ENCODE measurements at places on chromosomes 11 and 22.

- no peak for DNase-seq
Observed at GRCh38 chr11:76808996-76809395, 25.8 kb downstream of the TSKU start.

DNA sequence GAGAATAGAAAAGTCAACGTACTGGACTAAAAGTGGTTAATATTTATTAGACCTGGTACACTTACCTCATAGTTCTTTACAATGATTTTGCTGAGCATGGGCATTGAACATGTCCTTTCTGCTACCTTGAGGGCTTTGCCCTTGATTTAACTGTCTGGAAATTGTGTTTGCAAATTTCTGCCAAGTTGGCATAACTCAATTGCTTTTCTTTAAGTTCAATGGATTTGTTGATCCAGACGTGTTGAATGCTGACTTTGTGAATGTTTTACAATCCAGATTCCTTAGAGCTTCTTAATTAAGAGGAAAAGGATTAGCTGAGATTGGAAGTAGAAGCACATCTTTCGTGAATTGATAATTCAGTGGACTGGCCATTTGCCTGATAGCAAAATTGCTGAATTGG, 7.2 kb upstream of the OR4X2 start:
- no peak for DNase-seq

DNA sequence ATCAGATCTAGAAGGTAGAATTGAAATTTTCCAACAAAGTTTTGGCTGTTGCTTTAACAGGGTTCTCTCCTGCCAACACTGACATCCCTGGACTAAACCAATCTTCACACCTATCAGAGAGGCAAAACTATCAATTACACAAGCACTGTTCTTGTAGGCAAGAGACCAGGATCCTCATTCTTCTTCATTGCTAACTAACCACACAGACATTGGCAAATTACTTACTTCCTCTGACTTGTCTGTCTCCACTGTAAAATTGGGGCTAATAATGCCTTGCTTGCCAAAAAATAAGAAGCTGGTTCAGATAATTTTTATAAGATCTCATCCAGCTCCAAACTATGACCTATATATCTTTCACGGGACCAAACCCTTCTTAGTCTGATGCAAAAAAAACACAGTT, 93.8 kb upstream of the DDI1 start:
- peak; percentile 17 for DNase-seq

DNA sequence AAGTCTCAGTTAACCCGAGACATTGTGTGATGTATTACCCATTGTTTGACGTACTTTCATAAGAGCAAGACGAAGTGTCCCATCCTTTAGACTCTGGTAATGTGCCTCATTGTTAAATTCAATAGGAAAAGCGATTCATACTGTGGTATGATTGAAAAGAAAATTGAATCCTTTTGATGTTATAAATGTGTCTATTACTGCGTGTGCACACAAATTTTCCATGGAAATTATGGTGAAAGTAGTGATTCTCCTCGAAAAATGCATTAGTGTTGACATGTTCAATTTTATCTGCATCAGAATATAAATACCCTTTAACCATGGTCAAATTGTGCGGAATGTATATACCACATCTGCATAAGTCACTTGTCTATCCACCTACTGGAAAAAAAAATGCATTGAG, 386.8 kb downstream of the INSC start:
- DNase-seq: no peak

GRCh38 chr11:124934862-124935547, 842 bp downstream of the HEPACAM start:
- peak; percentile 92 for DNase-seq

DNA sequence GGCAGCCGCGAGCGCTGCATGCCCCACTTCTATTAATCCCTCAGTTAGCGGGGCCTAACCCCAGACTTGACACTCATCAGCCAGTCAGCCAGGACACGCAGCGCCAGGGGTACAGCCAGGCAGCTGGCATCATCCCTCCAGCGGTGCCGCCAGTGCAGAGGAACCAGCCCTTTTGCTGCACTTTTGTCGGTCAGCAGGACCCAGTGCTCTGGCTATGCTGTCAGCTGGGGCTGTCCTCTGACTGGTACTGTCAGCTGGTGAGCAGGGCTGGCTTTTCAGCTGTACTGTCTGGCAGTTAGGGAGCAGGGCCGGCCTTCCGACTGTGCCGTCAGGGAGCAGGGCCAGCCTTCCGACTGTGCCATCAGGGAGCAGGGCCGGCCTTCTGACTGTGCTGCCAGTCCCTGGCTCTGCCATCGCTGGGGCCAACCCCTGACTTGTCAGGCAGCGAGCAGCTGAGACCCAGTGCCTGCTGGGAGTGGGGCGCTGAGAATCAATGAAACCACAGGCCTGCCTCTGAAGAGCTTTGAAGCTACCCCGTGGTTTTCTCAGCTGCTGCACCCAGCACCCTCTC, 115.4 kb downstream of the KIAA1671 start:
- DNase-seq: no peak

GRCh38 chr11:26947904-26948639, 45.8 kb upstream of the FIBIN start:
- DNase-seq: peak; percentile 66

GRCh38 chr11:126748100-126748791, 252.3 kb downstream of the KIRREL3 start:
- DNase-seq: no peak

GRCh38 chr11:71568704-71569349, 3.5 kb downstream of the KRTAP5-10 start:
- no peak for DNase-seq

DNA sequence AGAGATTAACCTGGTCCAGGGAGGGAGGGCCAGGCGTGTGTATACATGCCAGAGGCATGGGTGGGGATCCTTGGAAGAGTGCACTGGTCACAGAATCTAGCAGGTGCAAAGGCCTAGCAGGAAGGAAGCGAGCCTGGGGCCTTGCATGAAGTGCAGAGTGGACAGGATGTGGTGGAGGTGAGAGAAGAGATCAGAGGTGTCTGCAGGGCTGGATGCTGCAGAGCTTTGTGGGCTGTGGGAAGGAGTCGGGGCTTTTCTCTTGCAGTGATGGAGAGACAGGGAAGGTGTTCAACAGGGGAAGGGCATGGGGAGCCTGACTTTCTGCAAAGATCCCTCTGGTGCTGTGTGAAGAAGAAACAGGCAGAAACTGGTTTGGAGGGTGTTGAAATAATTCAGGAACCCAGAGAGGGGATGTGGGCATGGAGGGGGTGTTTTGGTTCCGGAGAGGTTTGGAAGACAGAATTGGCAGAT, 2.5 kb upstream of the TPST2 start:
- DNase-seq: no peak

GRCh38 chr11:12845163-12845562, 164.0 kb upstream of the RASSF10 start:
- DNase-seq: no peak

- no peak for DNase-seq
Observed at GRCh38 chr11:3123305-3123704, 41.8 kb downstream of the OSBPL5 start.

GRCh38 chr11:67561971-67562619, 21.5 kb upstream of the GSTP1 start:
- no peak for DNase-seq

DNA sequence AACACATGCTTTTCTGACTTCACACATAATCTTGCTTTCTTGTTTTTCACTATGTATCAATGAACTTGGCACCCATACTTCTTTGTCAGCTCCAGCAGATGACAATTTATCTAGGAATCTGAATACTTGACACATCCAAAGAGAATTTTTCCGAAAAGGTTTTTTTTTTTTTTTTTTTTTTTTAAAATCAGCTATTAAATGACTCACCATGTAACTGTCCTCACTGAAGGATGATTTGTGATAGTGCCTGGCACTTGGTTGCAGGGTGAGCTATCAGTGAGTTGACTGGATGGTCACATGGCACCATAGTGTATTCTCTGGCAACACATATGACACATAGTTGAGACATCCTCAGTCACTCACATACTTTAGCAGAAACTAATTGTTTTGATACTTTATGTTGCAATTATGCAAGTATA, 133.4 kb upstream of the E2F8 start:
- DNase-seq: peak; percentile 90

DNA sequence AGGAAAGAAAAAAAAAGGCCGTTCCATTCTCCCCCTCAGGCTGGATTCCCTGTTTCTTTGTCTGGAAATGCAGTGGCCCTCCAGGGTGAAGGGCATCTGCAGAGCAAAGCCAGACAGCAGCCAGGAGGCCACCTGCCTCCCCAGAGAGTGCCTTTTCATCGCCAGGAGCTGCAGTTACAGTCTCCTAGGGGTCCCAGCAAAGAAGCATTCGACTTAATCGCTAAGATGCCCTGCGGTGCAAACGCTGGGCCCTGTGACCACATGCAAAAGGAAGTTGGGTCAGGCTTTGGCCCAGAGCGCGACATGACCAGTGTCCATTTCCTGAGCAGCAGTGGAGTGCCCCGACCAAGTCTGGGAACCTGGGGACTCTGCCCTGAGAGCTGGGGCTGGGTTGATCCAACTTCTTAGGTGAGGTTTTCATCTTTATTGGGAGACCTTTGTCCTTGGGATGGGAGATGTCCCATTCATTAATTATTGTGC, 304.6 kb downstream of the OPCML start:
- DNase-seq: no peak
